ENCODE measurements at places on chromosomes 7 and 10.

- DNase-seq, result no peak
Measured at GRCh38 chr10:25278180-25278579, 103.4 kb downstream of the GPR158 start.

- no peak for DNase-seq
Measured at GRCh38 chr7:114718861-114719260, 203.0 kb upstream of the MDFIC start.

- DNase-seq, result no peak
Measured at GRCh38 chr10:63689768-63690167, 168.6 kb downstream of the REEP3 start.

- no peak for DNase-seq
Measured at GRCh38 chr10:6692856-6693255, 112.8 kb upstream of the PRKCQ start.

GRCh38 chr10:11184093-11184492 lies 166.4 kb downstream of the CELF2 start:
- no peak for DNase-seq

DNA sequence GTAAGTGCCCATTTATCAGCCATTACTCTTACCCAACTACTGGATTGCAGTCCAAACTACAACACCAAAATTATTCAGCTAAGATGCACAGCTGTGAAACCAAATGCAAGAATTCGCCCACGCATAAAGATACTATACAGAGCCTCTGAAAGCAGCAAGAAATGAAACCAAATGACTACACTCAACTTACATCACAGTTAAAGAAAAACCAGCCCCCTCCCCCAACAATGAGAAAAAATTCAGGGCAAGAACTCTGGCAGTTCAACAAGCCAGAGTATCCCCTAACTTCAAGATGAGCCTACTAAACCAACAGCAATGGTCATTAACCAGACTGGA lies 209.1 kb upstream of the VWC2 start:
- no peak for DNase-seq

All from stimulated activated CD8-positive, alpha-beta memory T cell treated with anti-CD3 and anti-CD28 coated beads, Interleukin-4, amount 100 ng/mL, for 1 hour (primary cell).